ENCODE measurements at places on chromosomes 2 and 18.

GRCh38 chr2:202113571-202114142, 40.6 kb downstream of the KIAA2012 start:
- DNase-seq: no peak

GRCh38 chr2:202172439-202173211, 65.8 kb downstream of the SUMO1 start:
- no peak for DNase-seq

DNA sequence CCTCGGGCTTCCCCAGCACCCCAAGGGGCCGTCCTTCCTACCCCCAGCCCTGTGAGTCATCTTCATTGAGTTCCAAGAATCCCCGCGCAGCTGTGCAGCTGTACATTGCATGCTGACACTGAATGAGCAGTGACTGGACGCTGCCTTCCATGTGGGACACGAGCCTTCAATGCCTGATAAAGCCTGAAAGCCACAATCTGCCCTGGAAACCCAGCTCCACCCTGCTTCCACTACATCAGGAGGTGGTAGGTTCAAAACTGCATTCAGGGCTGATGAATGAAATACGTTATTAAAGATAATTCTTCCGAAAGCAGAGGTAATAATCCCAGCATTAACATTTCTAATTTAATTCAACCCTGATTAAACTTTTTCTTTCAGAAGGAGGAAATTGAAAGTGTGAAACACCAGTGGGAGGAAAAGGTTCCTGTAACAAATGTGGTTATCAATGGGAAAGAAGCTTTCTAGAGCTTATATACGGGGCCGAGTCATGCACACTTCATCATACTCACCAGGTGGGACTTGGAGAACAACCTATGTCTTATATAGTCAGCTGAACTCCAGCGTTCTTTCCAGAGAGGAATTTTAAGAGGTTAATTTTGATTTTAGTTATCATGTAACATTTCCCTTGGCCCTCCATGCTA, 360.1 kb downstream of the LPIN1 start:
- peak; percentile 4 for DNase-seq

DNA sequence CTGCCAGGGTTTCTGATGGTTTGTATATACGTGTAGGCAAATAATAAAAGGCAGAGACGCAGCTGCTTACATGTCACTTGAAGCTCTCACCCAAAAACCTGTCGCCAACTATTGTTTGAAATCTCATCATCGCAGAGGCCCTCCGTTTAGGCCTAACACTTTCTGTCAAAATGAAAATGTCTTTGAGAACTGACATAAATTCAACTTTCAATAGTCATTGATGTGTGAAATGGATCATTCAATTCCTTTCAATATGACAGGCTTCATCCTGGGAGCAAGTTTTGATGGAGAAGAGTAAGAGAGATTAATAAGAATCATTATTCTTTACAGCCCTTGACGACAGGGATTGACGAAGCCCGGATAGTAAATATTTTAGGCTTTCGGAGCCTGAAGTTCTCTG, 2.7 kb downstream of the ACTG2 start:
- no peak for DNase-seq

DNA sequence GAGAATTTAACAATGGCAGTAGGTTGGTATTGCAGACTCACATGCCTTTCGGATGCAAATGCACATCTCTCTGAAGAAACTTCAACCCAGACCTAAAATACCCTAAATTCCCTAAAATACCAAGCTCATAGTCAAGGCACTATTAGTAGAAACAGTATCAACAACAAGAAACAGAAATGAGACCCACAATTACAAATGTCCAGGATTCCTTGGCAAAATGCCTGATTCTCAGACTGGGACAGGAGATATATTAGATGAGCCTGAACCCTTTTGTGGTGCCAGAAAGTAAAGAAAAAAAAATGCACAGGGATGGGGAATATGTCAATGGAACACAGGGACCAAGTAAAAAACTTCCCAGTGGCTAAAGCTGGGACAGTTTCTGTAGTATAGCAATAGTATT, 77.2 kb downstream of the NAT8 start:
- no peak for DNase-seq

DNA sequence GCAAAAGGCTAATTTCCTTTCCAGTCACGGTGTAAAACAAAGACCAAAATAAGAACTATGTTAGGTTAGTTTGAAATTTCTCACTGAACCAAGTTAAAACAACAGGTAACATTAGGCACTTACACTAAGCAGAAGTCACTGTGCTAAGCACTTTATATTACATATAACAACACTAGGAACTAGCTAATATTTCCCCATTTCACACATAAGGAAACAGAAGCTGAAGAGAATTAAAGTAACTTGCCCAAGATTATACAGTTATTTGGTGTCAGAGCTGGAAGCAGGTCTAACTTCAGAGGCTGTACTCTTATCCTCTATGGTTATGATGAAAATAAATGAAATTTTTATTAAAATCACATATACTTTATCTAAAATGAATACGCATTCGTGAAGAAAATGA, 5.9 kb downstream of the ITSN2 start:
- no peak for DNase-seq

DNA sequence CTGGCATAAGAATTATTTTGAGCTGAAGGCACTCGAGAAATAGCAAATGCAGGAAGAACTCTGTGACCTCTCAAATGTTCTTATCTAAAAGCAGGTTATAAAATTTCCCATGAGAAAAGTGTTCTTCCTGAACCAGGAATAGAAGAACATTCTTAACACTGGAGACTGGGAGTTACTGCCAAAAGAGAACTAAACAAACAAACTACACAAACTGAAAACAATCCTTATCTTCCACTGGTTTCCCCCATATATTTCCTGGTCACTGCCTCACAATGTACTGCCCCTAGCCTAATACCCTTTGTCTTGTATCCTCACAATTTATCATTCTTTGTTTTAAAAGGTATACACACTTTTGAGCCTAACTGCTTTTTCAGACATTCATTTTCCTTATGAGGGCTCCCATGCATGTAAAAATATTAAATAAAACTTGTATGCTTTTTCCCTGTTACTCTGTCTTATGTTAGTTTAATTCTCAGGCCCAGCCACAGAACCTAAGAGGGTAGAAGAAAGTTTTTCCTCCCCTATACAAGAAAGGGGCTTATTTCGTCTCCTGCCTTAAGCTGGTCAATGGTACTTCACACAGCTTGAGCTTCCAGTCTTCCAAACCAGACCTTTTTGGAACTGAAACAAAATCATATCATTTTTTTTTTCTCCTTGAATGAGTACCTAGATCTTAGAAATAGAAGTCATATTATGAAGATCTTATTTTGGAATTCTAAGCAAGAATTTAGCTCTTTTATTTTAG, 110.6 kb downstream of the MSTN start:
- no peak for DNase-seq

- no peak for DNase-seq
Observed at GRCh38 chr2:179340678-179341077, 76.0 kb upstream of the SESTD1 start.

- no peak for DNase-seq
Observed at GRCh38 chr2:68689553-68690537, 44.8 kb upstream of the ARHGAP25 start.

GRCh38 chr2:100404411-100404810, 13.1 kb downstream of the CHST10 start:
- DNase-seq: no peak

DNA sequence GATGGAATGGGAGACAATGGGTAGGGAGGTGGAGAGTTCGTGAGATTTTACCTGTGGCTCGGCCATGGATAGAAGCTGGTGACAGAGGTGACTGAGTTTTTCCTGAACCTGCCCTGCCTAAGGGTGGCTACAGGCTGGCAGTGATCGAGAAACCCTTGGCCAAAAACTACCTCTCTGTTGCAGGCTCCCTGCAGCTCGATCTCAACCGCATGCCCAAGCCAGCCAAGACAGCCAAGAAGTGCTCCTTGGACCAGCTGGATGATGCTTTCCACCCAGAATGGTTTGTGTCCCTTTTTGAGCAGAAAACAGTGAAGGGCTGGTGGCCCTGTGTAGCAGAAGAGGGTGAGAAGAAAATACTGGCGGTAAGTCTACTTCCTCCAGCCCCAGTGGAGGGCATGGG, 225.5 kb downstream of the DYSF start:
- DNase-seq: no peak

DNA sequence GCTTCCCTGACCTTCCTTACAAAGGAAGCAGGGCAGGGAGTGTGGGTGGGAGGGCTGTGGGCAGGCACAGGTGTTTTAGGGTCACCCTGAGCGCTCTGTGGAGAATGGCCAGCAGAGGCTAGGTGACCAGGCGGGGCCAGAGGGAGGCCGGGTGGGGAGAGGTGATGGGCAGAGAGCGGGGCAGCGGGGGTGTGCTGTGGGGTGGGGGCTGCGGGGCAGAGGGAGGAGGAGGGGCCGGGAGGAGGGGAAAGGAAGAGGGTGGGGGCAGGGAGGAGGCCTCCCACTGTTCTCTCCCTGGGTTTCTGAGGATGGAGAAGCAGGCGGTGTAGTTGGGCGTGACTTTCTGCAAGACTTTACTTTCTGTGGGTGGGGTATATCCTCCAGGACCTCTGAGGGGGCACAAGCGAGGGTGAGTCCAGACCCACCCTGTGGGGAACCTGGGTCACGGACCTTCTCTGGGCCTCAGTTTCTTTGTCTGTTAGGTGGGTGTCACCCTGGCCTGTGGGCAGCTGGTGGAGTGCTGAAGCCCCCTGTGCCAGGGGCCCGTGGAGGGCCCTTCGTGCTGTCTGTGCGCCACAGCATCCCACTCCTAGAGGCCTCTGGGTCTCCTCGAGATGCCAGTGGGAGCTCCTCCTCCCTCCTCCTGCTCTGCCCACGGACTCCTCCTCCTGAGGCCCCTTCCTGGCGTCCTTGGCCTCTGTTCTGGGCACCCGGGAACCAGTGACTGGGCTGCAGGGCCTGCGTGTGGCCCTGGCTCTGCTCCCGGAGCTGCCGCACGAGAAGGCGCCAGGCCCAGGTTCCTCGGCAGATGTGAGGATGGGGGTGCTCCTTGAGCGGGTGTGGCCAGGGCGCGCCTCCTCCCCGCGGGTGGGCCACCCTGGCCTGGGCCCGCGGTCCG, 6.3 kb upstream of the NEU4 start:
- no peak for DNase-seq

DNA sequence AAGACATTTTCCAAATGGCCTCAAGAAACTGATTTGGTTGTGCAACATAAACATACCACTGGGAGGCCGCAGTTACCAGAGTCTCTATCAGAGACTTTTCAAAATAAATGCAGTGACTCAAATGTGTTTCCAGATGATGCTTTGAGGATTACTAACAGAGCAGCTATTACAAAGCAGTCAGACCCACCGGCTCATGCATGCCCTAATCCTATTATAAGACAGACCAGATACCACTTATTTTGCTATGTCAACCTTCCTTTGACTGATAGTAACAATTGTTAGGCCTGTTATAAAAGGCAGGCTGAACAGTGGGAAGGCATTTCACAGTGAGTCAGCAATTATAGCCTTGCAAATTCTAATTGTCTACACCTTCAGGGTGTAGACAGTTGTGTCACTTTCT, 217.7 kb downstream of the LRRTM1 start:
- DNase-seq: no peak

DNA sequence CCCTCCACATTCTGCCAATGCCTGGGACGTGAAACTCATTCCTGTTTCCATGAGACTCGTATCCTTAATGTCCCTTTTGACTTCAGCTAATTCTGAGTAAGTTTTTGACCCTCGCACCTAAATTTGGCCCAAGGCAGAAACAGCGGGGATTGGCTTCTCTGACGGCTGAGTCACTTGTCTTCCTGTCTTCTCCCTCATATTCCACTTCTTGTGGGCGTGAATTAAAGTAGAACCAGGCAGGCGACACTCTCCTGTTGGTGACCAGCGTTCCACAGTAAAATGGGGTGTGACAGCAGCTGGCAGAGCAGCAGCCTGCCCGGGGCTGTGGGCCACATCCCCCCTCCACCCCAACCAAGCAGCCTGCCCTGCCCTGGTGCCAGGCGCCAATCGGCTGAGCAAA, 15.5 kb downstream of the TTC32 start:
- no peak for DNase-seq

GRCh38 chr2:3839476-3839875, 136.1 kb downstream of the DCDC2C start:
- DNase-seq: no peak

DNA sequence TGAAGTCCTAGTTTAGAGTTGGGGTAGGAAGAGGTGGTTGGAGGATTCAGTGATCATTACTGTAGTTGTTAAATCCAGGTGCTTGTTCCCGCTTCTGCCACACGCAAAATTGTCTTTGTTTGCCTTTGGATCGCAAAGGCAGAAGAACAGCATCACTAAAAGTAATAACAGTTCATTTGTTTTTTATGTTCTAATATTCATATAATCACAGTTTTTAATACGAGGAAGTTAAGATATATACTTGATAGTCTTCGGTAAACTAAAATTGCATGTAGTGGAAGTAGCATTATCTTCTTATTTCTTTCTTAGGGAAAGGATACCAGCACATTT, 365 bp downstream of the NDUFB3 start:
- DNase-seq: no peak

GRCh38 chr2:212392544-212392943, 146.1 kb downstream of the ERBB4 start:
- no peak for DNase-seq

DNA sequence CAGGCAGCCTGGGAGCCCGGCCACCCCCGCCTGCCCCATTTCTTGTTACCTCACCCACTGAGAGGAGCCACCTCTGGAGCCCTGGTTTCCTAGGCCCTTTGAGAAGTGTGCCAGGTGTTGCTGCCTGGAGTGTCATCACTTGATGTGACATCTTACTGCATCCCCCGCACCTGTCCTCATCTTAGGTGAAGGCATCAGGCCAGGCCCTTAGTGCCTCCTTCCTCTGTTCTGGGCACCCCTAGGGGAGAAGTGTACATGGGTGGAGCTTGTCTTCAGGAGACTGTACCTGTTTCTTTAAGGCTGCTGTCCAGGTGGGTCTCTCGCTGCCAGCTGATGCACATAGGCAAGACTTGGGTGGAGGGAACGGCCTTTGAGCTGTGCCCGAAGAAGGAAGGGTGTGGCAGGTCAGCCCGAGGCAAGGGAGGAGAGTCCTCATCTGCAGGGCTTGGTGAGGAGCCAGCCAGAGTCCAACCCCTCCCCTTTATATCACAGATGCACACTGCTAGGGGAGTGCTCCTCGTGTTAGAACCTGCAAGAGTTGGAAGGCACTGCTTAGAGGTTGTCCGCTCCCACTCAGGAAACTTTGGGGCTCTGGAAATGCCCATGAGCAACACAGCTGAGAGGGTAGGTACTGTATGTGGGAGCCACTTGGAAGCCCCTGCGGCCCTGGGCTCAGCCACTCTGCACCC, 45.9 kb downstream of the NCK2 start:
- DNase-seq: no peak

DNA sequence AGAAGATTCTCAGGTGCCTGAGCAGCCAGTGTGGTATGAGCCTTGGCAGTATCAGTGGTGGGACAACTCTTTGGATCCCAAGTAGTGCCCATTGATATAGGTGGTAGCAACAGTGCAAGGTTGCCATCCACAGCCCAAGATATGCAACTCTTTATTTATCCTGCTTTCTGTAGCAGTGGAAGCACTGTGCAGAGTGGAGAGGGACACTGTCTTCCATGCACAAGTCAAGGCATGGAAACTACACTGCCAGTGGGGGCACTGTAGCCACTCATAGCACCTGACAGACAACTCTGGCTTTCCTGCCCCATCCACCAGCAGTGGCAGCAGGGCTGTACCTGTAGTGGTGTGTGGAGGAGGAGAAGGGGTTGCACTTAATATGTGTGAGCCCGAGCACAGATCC, 409.6 kb upstream of the TMEFF2 start:
- no peak for DNase-seq

GRCh38 chr18:63287691-63288220, 31.8 kb downstream of the BCL2 start:
- DNase-seq: no peak

- no peak for DNase-seq
Observed at GRCh38 chr2:178005756-178006155, 66.8 kb downstream of the PDE11A start.
